ENCODE measurements at places on chromosomes 6 and 20.

GRCh38 chr20:23118144-23118543 is 32.0 kb upstream of the CD93 start:
- no peak for DNase-seq

DNA sequence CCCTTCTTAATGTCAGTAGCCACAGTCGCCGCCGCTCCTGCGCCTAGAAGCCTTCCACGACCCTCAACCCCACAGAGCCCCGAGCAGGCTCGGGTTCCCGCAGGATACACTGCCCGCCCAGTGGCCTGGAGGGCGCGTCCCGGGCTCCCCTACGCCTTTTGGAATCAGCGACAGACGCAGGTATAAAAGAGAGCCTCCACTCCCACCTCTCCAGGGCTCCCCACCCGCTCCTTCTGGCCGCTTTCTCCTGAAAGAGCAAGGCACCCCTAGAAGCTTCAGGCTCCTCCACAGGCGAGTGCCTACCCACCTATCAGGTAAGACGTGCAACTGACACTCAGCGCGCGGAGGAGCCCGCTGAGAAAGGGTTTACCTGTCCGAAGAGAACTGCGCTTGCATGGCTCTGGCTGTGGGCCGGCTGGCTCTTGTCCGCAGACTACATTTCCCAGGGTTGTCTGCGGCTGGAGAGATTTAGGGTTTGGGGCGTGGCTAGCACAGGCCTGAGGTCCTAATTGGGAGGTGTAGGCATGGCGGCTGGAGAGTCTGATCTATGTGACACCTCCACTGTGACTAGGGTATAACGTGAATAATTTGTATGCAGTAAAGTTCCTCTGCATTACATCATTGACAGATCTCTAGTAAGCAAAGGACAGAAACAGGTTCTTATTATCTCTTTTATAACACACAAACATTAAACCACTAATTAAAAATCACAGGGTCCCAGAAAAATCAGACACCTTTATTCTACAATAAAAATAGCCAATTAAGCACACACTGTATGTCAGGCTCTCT is 13.5 kb upstream of the ZNF391 start:
- DNase-seq = peak; percentile 44

- no peak for DNase-seq
Observed at GRCh38 chr6:90714319-90714718, 127.4 kb upstream of the MAP3K7 start.

GRCh38 chr6:143112084-143112768 is 51.5 kb downstream of the AIG1 start:
- no peak for DNase-seq

- DNase-seq = no peak
Observed at GRCh38 chr6:131631625-131632289, 3.7 kb upstream of the MED23 start.

DNA sequence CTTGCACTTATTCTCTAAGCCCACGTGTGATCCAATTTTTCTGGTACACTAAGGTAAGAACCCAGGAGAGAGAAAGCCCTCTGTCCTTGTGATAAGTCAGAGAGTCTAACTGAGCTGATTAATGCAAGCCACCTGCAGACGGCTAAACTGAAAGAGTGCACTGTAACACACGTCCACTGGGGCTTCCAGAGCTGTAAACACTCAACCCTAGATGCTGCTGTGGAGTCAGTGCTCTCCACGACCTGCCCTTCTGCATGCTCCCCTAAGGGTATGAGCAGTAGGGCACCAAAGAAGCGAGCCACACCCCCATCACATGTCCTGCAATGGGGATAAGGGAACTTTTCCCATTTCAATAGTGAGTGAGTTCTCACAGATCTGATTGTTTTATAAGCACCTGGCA is 55.7 kb downstream of the TXLNB start:
- no peak for DNase-seq

GRCh38 chr20:44780226-44780625 is 30.1 kb downstream of the RIMS4 start:
- peak; percentile 9 for DNase-seq

DNA sequence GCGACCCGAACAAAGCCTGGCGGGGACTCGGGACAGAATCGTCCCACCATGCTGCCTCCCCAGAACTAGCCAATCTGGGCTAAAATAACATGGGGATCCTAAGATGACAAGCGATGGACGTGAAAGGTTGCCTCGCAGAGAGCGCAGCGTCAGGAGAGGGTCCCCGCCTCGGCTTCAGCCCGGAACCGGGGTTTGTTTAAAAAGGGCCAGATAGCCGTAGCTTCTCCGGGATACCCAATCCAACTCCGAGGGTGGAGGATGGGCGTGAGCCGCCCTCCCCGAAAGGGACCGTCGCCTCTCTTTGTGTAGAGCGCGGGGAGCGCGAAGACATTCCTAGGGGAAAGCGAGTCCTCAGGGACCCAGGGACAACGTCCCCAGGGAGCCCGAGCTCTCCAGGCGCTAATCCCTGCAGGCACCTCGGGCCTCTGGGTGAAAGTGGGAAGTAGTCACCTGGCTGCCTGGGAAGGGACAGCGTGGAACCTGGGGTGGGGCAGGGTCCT is 643 bp downstream of the CD24 start:
- DNase-seq = no peak

- no peak for DNase-seq
Observed at GRCh38 chr6:163661272-163661671, 246.8 kb downstream of the QKI start.

DNA sequence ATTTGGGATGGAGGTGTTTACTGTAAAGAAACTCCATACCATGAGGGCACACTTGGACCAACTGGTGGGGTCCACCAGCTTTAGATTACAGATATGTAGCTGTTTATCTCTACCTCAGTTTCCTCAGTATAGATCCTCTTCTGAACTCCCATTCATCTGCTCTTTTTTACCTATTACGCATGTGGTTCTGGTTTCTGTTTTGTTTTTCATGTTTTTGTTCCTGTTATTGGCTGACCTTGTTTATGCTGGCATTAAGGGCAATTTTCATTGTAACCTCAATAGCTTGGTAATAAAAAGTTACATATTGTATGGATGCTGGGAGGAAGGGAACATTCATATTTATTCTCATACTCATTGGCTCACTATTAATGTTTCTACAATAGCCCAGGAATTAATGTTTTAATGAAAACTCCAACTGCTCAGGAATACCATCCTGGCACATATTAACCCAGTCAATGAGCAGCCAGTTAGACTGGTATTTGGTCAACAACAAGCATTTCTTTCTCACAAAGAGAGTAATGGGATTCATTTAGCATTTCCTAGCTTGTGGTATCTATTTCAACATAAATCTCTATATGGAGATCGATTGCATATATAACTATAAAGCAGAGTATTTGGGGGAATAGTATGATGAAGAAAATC is 83.8 kb upstream of the FAM184A start:
- no peak for DNase-seq

DNA sequence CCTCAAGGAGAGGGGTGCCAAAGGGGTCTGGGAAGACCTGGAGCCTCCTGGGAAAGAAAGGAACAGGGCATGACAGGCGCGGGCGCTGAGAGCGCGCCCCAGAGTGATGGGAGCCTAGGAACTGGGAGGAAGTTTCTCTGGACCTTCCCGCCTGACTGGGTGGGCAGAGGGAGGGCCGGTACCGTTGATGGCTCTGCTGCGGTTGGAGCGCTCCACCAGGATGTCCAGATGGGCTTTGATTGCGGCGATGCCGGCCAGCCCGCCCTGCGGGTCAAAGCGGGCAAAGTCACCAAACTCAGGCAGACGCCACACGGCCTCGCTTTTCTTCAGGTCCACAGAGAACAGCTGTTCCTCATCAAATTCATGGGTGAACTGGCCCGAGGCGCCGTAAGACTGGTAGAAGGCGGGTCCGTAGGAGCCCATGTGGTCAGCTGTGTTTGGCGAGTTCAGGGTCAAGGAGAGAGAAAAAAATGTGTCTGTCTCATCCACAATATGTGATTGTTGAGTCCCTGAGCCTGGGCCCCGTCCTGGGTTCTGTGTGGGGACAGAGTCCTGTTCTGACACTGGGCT is 1.5 kb downstream of the HLA-DOA start:
- no peak for DNase-seq

GRCh38 chr6:14524319-14524718 is 406.7 kb downstream of the CD83 start:
- DNase-seq = no peak

DNA sequence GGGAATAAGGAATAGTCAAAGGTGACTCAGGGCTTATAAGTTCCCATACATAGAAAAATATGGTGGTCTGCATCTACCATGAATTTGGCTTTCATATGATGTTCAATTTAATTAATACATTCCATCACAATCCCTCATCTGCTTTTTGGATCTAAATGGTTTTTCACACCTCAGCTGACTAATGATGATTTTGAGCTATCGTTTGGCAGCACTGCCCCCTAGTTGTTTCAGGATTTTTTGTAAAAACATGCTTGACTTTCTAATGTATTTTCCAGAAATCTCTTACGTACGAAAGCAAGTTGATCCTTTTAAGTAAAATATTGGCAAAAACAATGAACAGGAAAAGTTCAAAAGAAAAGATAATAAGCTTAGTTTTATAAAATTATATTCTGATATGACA is 408.6 kb upstream of the ADGRB3 start:
- DNase-seq = no peak

DNA sequence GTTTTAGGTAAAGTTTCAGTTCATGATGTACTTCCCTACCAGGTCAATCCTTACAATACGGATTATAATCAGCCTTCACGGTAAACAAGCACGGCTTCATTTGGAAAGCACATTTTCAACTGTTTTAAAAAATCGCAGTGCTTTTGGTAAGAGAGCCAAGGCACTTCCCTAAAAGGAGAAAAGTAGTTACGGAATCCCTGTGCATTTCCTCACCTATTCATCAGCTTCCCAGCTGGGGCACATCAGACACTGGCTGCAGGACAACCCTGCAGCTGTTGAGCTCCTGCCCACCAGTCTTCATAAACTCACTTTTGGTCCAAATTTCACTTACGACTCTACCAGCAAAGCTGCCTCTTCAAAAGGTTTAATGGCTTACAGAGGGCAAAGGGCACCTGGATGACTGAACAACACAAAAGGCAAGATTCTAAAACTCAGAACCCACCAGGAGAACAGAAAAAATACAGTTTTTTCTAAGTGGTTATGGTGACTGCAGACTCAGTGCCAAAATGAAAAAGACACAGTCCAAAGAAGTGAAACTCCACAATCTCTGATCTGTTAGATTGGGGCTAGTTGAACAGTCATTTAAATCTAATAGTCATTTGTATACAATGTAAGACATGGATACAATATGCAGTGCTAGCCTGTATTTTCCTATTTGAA is 7.5 kb downstream of the SNX5 start:
- DNase-seq = no peak

DNA sequence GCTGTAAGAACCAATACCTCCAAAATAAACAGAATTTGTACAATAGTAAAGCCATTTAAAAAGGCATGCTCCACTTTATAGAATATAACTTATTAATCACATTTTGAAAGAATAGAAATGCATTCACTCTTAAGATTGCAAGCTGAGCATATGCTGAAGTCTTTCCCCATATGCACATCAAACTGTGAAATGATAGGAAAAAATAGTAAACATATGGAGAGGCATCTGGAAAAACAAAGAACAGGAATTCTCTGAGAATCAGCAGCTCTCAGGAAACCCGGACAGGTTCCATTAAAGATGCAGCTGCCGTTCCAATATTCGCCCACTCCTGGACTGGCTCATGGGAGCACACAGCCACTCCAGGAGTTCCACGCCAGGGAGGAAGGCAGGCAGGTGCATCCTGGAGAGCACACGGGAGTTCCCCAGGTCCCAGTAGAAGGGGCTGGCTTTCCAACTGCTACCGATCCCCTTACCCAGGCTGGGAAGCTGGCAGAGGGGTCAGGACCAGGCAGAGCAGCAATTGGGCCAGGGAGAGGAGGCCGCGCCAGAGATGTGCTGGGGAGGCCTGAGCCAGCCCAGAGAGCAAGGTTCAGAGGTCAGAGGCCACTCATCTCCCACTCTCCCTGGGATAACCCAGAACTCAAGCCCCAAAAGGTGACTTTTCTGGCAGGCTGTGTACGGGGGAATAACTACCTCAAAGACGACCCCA is 111.1 kb downstream of the DLL1 start:
- no peak for DNase-seq

- no peak for DNase-seq
Observed at GRCh38 chr6:112362027-112362795, 15.1 kb downstream of the RFPL4B start.

DNA sequence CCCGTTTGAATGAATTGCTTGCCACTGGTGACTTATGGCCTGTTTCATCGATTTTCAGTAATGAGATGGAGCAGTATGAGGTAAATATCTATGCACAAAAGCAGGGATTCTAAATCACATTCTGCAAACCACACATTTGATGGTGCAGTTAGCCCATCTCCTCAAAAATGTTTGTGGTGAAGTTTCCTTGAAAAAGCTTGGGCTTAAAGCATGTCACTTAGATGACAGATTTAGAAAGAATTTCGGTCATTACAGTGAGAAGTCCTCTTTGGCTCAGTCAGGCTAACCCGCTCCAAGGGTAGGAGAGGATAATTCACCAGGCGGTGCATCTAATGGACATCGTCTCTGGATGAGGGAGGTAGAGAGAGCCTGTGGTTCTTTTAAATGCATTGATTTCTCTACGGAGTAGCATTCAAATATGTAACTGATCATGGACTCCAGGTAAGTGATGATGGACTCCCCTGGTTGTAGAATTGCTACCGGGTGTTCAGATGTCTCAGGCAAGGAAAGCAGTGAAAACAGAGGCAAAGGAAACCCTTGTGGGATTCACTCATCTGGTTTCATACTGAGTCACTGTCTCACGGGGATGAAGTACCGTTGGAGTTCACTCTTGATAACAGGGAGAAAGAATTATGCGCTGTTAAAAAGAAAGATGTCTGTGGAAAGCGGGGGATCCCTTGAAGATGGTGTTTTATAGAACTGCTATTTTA is 65.3 kb downstream of the AIG1 start:
- DNase-seq = no peak

DNA sequence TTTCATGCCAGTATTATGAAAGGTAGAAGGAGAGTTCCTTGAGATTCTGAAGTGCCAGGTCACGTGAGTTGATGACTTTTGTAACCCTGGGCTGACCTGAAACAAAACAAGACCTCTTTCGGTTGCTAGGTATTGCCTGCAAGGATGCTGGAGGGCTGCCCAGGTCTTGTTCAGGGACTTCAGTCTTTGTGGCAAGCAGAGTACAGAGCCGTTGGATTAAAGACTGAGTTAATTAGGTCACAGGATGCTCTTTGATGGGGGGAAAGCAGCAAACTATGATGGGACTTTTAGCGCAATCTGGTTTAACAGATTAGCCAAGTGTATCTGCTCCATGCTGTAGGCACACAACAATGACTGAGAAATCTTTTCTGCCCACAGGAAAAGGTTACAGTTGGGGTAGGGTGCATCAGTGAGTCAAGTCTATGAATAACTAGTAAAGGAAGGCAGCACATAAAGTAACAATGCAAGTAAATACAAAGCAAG is 12.8 kb upstream of the ELOVL5 start:
- no peak for DNase-seq

Measured in stimulated activated CD8-positive, alpha-beta memory T cell treated with anti-CD3 and anti-CD28 coated beads, Interleukin-2, amount 100 ng/mL, for 48 hours (primary cell).